ENCODE measurements at places on chromosomes 12 and 14.
A peak's percentile ranks its signal among the peaks of the same experiment; 100 is the strongest.

GRCh38 chr12:108611884-108612415, 14.1 kb upstream of the TMEM119 start:
- peak; percentile 82 for DNase-seq

- no peak for DNase-seq
These were observed 8.9 kb downstream of the WNK1 start for GRCh38 chr12:761256-761655.

GRCh38 chr14:71651228-71651627, 281.0 kb upstream of the RGS6 start:
- no peak for DNase-seq

DNA sequence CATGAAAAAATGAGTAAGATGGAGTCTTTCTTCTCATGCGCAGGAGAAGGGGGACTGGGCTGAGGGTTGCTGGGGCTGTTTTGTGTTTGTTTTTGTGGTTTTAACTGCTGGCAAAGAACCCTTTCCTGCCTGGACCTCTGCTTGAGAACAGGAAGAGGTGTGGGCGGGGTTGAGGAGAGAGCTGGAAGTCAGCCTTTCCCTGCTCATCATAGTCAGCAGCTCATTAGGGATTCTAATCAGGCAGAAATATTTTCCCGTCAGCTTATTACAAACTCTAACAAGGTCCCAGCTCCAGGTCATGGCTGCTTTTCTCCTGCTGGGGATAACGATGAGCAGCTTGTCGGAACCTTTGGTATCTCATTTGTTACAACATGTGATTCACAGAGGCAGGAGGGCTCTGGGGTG, 185.0 kb upstream of the NRXN3 start:
- no peak for DNase-seq

Measured in activated CD4-positive, alpha-beta T cell treated with anti-CD3 and anti-CD28 coated beads, Interleukin-2, amount 10 ng/mL, durations not matched to agents 24 days and 14 days (primary cell).